ENCODE measurements at places on chromosomes 11 and 22.

- no peak for DNase-seq
Measured at GRCh38 chr11:61753672-61754071, 1.2 kb downstream of the MYRF start.

- no peak for DNase-seq
Measured at GRCh38 chr22:22817468-22818201, 70.0 kb upstream of the IGLL5 start.

GRCh38 chr22:48579043-48579927, 1248.4 kb downstream of the BRD1 start:
- no peak for DNase-seq

DNA sequence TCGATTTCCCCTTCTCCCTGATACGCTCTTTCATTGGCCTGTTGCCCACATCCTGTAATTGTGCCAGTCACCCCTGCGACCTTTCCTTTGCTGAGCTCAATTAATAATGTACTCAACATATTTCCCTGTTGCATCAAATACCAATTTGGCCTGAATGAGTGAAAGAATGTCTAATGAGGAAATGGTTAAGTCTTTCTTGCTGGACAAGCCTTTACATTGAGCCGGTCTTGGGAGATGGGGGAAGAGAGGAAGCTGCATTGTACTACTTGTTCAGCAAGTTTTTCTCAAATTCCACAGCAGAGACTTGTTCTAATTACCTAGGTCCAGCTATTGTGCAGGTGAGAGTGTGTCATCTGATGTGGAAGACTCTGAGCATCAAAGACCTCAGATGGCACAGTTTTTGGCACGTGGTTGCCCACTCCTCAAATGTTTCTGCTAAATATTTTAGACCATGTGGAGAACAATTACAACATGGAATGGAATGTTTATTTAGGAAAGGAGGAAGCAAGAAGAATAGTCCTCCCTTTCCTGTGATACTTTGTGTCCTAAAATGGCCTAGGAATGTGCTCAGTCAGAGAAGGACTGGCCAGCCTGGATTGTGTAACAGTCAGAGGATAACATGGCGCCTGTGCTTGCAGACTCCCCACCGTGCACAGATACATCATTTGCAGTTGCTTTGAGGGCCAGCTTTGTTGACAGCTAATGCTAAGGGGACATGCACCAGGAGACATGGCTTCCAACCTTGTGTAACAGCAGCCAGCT, 129.5 kb upstream of the E2F8 start:
- DNase-seq = no peak

DNA sequence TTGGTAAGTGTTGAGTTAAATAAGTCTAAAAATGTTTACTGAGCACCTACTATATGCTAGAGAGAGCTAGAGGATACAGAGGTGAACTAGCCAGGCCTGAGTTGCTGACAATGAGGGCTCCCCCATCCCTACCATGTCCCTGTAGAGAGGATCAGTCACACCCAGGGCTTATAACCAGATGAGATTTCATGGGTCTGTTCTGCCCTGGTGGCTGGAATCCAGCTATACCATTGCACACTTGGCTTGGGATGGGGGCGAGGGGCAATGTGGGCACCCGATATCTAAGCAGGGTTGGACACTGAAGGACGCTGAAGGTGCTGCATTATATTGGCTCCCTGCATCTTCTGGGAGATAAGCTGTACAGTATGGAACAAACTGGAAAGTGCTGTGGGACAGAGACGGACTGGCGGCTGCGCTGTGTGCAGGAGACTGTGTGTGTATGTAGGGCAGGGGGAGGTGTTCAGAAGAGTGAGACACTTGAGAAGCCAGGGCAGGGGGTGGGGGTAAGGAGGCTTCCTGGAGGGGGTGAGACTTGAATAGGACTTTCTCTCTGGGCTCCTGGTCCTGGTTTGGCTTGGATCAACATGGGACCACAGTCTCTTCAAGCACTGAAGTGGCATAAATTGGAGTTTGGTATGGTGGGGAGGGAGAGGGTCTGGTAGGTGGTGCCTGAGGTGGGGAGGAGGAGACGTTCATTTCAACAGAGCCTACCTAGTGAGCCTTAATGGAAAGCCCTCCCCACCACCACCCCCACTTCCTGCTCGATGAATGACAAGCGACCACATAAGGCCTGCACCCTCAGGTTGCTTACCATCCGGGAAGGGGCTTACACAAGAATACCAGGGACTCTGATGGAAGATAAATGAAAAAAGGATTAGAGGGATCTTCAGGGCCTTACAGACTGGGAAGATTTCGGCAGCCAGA, 1.8 kb downstream of the CD82 start:
- peak; percentile 72 for DNase-seq

DNA sequence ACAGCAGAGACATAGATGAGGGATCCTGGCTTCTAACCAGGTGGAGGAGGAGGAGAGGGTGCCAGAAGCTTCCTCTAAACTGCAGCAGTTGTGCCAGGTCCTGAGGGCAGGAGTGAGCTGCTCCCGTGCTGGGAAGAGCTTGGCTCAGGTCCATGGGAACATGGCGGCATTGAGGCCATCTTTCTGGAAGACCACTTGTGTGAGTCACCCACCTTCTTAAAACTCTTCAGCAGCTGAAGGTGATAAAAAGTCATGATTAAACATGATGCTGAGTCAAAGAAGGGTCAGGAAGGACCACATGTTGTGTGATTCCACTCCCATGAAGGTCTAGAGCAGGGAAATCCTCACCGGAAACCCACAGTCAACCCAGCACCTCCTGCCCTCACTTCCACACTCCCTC, 35.1 kb downstream of the LINC01488 start:
- DNase-seq = no peak

- DNase-seq = no peak
Measured at GRCh38 chr22:36900225-36900624, 13.2 kb upstream of the CSF2RB start.

- no peak for DNase-seq
Measured at GRCh38 chr22:50207383-50208140, 6.8 kb downstream of the SELENOO start.

DNA sequence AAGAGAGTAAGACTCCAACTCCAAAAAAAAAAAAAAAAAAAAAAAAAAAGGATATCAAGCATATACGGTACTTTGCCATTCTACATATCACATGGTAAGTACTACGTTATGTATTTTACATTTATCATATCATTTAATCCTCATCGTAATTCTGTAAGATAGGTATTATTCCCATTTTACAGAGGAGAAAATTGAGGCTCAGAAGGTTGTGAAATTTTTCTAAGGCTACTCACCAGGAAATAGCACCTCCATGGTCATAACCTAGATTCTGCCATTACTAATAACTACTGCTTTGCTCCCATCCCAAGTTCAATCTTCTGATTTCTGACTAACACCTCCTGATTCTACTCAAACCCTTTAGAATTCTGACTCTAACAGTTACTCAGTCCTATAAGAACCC, 138.0 kb downstream of the FCHSD2 start:
- DNase-seq = no peak

DNA sequence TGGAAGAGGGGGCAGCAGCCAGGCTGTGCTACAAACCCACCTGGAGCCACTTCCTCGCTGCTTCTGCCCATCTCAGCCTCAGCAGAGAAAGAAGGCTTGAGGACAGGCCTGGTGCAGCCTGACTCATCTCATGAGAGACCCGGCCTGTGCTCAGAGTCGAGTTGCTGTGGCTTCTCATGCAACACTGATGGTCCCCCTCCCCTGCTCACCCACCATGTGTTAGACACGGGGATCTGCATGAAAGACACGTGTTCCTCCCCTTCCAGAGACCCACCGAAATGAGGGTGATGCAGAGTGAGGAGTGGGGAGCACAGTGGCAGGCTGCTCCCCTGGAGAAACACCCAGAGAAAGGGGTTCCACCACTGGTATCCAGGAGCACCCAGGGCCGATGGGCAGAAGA, 15.0 kb downstream of the RTN4R start:
- no peak for DNase-seq

DNA sequence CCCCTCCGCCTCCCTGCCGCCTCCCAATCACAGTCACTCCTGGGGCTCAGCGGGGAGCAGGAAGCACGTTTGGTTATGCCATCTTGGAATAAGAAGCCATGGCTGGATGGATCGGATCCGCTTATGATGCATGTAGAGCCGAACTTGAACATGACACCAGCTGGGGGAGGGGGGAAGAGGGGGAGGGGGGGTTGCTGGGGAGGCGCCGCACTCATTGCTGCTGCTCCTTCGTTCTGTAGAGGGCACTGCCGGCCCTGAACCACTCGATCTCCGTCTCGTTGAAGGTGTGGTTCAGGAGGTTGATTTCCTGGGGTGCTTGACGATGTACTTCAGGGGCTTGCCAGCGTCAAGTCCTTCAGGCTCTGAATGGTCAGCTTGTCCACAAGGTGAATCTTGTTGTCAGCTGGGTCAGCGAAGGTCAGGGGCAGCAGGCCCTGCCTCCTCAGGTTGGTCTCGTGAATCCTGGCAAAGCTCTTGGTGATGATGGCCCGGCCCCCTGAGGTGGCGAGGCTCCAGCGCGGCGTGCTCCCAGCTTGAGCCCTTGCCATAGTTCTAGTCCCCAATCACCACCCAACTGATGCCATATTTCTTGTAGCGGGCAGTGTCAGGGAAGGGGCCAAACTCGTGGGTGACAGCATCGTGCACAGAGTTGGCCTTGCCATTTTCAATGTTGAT, 476.9 kb upstream of the ISX start:
- DNase-seq = no peak

GRCh38 chr11:110468121-110468520, 38.4 kb downstream of the FDX1 start:
- no peak for DNase-seq

DNA sequence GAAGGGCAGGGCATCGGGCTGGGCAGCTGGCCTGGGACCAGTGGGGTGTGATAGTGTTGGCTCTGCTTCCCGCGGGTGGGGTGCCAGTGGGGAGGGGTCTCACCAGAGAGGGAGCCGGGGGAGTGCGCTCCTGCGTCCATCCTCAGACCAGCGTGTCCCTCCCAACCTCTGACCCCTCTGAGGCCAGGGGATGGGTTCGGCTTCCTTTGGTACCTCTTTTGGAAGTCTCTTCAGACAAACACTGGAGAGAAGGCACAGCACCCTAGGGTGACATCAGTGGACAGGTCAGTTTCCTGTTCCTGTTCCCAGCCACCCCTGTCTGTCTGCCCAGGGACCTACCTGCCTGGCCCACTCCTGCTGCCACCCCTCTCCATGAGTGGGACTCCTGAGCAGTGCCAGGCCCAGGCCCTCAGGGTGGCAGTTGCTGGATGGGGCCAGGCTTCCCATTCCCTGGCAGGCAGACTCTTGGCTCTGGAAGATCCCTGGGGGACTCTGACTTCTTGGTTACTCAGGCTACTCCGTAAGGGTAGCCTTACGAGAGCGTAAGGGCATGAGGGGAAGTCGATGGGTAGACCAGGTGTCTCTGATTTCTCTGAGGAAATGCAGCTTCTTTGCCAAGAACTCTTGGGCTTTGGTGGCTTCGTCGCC, 2.6 kb downstream of the TAGLN start:
- DNase-seq = no peak

GRCh38 chr22:35318346-35319215, 18.9 kb downstream of the TOM1 start:
- no peak for DNase-seq

DNA sequence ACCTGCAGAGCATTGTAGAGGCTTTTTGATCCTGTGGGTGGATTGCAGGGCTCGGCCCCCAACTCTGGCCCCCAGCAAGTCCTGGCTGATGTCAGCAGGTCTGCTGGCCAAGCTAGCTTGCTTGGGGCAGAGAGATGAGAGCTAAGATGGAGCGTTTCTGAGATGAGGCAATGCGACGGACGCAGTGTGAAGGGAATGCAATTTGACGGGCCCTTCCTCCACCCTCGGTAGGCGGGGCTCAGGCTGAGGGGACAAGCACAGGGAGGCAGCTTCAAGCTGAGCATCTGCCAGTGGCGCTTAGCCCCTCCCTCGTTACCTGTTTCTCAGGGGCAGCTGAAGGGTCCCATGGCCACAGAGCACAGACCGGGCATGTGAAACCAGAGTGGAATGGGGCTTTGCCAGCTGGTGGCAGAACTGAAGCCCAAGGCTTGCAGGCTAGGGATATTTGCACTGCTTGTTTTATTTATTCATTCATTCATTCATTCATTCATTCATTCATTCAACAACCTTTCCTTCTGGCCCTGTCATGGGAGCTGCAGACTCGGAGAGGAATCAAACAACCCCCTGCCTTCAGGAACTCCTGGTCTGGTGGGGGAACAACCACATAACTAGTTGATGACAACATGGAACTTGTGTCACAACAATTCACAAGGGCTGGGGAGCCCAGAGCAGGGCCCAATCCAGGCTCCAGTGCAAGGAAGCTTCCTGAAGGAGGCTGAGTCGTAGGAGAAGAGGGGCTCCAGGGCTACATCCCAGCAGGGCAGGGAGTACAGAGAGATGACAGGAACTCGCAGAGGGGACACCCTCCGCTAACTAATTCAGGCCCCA, 66.8 kb downstream of the THAP12 start:
- no peak for DNase-seq

GRCh38 chr11:113276466-113276865, 37.9 kb upstream of the TTC12 start:
- DNase-seq = no peak

DNA sequence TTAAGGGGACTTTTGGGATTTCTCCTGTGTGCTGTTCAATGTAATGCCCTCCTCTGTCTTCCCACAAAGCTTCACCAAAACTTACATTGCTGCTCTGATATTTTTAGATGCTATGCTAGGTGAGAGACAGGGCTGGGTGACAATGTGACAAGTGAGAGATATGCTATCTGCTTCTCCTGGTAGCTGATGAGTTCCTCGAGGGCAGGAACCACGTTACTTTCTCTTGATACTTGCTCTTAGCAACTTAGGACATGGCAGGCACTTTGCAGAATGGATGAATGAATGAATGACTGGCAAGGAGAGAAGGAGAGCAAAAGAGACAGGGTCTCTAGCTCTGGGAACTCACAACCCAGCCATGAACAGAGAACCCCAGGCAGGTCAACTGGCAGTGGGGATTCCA, 115.4 kb downstream of the C11orf58 start:
- DNase-seq = no peak

- no peak for DNase-seq
Measured at GRCh38 chr11:65862191-65862735, 2.0 kb downstream of the MUS81 start.

GRCh38 chr11:32386770-32387377, 48.5 kb downstream of the WT1 start:
- no peak for DNase-seq

- no peak for DNase-seq
Measured at GRCh38 chr11:46377290-46377689, 4.2 kb upstream of the MDK start.

DNA sequence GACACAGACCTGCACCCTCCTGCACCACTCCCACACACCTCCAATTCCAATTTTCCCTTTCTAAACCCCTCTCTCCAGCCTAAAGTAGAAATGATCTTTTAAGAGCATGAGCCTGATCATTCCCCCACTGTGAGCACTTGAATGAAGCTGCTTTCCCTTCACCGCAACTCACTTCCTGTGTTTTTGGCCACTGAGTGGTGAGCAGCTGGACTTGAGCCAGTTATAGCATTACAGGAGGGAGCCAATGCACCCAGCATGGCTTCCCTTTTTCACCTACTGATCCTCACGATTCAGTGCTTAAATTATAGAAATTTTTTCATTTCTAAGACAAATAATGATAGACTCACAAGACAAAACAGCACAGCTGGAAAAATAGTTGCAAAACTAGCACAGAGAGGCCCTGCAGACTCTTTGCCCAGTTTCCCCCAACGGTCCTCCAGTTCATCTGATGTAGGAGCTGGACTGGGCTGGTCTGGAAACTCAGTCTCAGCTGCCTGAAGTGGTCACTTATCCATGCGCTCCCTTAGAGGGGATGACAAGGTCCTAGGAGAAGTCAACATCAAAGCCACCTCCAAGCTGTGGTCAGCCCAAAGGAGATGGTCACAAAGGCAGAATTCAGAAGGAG, 9.7 kb upstream of the APOL4 start:
- no peak for DNase-seq

- DNase-seq = no peak
Measured at GRCh38 chr11:65184146-65184545, 2.4 kb downstream of the CAPN1 start.

Data from stimulated activated CD4-positive, alpha-beta T cell treated with anti-CD3 and anti-CD28 coated beads, Interleukin-15, amount 100 ng/mL, for 24 hours (primary cell).